Activated T-cell treated with anti-CD3 and anti-CD28 coated beads, Interleukin-2, amount 50 U/mL, for 4 hours (primary cell): ENCODE measurements at places on chromosomes 12 and 14. TPM values are rescaled to one million over a fixed set of nuclear protein-coding genes. Genes with fewer than 3 reads are reported as not detected.

GRCh38 chr14:101232340-101233020 lies 328.8 kb upstream of the DIO3 start:
- DNase-seq, result no peak

- no peak for DNase-seq
Measured at GRCh38 chr12:91189516-91189915, 6.9 kb upstream of the DCN start.

DNA sequence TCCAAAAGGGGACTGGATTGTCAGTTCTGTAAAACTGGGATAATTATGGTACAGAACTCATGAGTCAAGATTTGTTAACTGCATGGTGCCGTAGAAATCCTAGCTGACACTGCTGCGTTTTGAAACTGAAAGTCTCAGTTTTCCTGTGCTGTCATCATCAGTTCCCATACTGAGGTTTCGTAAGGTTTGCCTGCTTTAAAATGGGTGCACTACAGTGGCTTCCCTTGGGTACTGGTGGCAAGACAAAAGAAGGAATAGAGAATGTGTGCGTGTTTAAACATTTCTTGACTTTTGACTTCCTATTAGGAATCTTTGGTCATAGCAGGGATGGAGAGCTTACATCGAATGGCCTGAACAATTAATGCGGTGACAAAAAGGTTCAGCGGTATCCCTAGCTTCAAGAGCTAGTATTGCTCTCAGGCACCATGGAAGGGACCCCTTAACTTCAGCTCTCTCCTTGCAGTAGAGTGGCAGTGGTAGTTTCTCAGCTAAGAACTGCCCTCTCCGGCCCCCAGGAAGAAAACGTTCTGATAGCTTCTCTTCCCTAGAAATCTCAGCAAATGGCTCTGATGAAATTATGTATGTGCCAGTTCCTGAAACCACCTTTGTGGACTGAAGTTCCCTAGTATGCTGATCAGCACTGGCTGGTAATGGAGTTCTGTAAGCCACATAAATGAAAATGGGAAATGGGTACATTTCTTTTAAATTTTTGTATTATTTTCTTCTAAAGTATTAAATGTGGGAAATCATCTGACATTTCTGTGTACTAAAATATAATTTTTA lies 28.9 kb downstream of the ANO6 start:
- DNase-seq, result no peak

The PSMA6 gene
- 562 TPM for total RNA-seq

The GPX2 gene
- not detected for total RNA-seq

The RNU4-1 gene
- 1,498 TPM for total RNA-seq

The OR4K5 gene
- not detected for total RNA-seq

The RTN1 gene
- total RNA-seq, result not detected
